ENCODE measurements at places on chromosomes 4 and X. TPM values are rescaled to one million over a fixed set of nuclear protein-coding genes. Genes with fewer than 3 reads are reported as not detected.

- DNase-seq = no peak
These were observed 2266.9 kb downstream of the PCDH7 start for GRCh38 chr4:32987111-32987510.

DNA sequence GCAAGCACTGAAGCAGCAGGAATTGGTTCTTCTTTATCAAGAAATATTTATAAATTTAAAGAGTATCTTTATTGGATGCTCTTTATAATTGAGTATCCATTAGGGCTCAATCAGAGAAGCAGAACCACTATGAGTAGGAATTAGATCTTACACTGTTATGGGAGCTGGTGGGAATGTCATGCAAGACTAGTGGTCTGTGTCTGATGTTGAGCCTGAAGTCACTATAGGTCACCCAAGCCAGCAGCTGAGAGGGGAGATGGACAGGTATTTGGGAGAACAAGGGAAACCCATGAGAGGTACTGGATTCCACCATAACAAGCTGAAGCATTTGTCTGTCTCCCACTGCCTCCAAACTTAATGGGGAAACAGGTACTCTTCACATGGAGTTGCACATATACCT, 283.7 kb upstream of the BOD1L1 start:
- DNase-seq = no peak

DNA sequence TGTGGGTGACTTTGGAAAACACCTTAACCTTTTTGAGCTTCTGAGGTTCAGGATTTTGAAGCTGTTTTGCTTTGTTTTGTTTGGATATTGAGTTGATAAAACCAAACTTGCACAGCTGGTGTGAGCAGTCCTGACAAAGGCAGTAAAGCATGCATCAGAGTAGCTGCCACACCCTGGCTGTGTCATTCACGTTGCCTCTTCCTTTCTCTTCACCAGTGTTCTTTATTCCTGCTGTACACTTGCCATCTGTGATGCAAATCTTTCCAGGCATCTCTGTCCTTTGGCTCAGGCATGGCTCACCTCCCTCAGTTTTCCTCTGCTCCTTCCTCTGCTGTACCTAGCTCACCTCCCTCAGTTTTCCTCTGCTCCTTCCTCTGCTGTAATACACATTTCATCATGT, 1850.2 kb upstream of the AGA start:
- no peak for DNase-seq

DNA sequence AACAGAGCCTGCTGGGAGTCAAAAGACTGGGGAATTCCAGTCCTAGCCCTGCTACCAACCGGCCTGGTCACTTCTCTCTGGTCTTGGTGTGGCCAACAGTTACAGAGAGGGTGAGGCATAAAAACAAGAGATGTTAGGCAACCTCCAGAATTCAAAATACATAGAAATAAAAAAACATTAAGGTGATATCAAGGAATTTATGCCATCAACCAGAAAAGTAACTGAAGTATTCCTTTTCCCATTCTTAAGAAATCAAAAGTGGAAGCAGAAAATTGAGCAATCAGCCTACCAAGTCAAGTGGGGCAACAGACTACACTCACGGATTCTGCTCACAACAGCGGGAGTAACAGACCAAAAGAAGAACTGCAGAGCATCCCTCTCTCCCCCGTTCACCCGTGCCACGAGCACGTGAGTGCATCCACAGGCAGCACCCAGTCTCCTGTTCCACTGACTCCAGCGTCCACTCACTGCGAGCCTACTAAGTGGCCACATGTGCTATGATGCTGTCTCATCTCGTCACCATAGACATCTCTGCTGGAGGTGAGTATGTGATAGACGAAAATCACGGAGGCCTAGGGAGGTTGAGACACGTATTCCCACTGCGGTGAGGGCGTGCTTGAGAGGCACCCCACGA, 29.3 kb downstream of the AFAP1 start:
- no peak for DNase-seq

DNA sequence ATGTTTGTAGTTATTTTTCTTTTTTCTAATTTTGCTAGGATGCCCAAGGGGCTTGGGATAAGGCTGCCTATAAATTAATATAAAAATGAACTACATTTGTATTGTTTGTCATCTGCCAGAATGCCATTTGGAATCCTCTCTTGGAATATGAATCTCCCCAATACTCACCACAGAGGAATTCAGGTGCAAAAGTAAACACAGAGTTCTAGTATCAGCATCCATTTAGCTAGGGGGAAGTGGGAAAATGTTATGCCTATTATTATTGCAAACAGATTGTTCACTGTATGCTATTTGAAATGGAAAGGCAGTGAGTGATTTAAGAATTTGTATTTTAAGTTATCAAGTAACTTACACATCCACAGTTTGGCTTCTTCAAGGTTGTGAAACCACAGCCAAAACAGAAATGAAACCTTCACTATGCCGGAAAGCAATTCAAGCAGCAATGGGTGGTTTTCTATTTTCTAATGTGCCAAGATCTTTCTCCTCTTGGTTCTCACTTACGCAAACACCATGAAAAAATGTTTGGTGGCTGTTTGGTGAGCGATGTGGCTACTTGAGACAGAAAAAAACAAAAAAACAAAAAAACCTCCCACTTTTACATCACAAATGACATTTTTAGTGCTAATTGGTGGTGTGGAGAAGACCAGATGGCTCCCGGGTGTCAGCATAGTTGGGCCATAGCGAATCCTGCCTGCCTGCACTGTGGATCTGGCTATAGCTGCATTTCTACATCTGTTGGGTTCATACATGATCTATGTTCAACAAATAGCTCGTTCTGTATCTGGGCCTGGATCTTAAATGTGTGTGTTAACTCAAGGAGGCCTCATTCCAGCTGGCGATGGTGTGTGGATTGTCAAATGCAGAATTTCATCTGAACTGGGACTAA, 200.8 kb upstream of the GIMD1 start:
- peak; percentile 79 for DNase-seq

DNA sequence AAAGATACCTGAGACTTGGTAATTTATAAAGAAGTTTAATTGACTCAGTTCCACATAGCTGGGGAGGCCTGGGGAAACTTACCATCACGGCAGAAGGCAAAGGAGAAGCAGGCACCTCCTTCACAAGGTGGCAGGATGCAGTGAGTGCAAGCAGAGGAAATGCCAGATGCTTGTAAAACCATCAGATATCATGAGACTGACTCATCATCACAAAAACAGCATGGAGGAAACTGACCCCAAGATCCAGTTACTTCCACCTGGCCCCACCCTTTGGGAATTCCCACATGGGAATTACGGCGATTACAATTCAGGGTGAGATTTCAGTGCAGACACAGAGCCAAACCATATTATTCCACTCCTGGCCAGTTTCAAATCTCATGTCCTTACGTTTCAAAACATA, 514.7 kb upstream of the SPANXN1 start:
- no peak for DNase-seq

Gene PWWP3B
- 26.3 TPM for polyA plus RNA-seq

Gene DAPP1
- 2.1 TPM for polyA plus RNA-seq

Gene DCAF4L1
- 0.34 TPM for polyA plus RNA-seq

Data from hindlimb muscle (tissue), 1 donor.